ENCODE measurements at places on chromosomes 13 and 19. TPM values are rescaled to one million over a fixed set of nuclear protein-coding genes. Genes with fewer than 3 reads are reported as not detected.

Gene EHD2
- total RNA-seq = 160 TPM

Gene PSG2
- not detected for total RNA-seq

Gene OR7E24
- total RNA-seq = not detected

Gene PNMA8B
- total RNA-seq = 3.0 TPM

Gene SPC24
- total RNA-seq = 26.3 TPM

Gene ZNF100
- total RNA-seq = 1.4 TPM

Gene PRR22
- 0.09 TPM for total RNA-seq

Gene TEX101
- not detected for total RNA-seq
